ENCODE measurements at places on chromosomes 3 and 15.
A peak's percentile ranks its signal among the peaks of the same experiment; 100 is the strongest.

DNA sequence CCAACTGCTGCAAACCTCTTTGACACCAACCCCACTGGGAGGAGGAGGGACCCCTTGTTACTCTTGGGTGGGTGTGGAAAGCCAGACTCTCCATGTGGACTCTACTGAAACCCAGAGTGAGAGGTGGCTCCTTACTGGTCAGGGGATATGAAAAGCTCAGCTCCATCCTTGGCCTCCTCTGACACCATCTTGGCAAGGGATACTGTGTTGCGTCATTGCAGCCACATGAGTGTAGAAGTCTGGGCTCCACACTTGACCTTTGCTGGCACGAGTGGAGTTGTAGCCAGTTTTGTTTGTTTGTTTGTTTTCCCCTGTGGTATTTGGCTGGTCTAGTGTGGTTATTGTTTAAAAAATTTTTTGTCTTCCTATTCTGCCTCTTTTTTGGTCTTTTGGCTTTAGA lies 289.1 kb downstream of the GAP43 start:
- no peak for DNase-seq

DNA sequence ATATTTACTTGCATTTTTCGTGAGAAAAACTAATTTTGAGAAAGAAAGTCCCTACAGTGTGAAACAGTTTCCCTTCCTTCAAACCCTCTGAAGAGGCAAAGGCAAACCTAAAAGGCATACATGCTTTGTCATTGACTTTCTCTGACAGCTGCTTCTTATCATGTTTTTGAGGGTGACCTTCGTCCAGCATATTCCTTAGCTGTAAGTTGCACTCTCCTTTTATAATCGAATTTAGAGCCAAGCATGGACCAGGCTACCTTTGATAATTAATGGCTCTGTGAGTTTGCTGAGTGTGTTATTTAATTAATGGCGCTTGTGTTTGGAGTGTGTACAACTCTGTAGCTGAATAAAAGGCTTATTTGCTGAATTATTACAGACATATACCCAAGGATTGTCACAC lies 684.2 kb upstream of the CFAP20DC start:
- no peak for DNase-seq

DNA sequence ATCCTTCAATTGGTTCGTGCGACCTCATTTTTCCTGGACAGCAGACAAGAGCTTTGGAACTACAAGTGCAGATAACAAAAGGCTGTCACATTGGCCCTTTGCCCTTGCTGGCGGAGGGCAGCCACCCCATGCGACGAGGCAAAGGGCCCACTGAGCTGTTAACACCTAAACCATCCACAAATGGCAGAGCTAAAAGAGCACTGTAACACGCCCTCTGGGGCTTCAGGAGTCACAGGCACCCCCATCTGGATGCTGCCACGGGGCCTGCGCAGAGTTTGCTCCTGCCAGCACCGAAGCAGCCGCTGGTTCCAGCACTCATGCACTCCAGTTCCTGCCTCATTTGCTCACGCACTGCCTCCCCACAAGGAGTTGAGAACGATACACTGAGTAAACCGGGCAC lies 524.9 kb downstream of the ZNF385D start:
- DNase-seq: no peak

DNA sequence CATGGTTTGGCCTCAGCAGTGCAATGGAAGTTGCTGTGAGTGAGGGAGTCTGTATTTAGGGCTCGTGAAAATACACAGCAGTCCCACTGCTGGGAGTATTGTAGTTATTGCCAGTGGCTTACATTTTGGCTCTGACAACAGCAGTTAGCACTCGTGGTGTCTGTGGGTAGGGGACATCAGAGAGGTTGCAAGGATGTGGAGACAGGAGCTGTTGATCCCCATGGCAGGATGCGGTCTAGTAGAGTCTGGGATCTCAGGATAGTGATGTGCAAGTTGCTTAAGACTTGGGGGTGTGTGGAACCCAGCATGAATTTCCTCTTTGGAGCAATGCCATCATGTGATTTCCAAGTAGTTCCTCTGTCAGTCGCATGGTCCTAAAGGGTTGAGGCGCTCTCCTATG lies 59.9 kb downstream of the GALK2 start:
- no peak for DNase-seq

- DNase-seq: no peak
Measured at GRCh38 chr3:4850211-4850927, 128.9 kb upstream of the BHLHE40 start.

GRCh38 chr3:49273825-49274532 lies 3.1 kb downstream of the C3orf62 start:
- no peak for DNase-seq

DNA sequence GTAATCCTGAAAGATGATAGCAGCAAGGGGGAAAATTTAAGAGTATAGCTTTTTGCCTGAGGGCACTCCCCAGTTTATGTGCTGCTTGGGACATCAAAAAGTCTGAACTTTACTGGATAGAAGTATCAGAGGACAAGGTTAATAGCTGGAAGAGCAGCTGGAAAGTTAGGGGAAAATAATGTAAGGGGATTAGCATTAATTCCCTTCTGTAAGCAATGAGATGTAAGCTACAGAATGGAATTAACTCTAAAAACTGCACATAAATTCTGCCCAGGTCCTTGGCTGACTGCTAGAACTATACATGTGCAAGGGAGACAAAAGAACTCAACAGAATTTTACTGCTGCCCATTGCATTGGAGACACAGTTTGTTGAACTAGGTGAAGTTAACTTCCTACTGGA lies 55.6 kb downstream of the ATP11B start:
- no peak for DNase-seq

- peak; percentile 82 for DNase-seq
Measured at GRCh38 chr15:84654689-84655453, 788 bp upstream of the WDR73 start.

DNA sequence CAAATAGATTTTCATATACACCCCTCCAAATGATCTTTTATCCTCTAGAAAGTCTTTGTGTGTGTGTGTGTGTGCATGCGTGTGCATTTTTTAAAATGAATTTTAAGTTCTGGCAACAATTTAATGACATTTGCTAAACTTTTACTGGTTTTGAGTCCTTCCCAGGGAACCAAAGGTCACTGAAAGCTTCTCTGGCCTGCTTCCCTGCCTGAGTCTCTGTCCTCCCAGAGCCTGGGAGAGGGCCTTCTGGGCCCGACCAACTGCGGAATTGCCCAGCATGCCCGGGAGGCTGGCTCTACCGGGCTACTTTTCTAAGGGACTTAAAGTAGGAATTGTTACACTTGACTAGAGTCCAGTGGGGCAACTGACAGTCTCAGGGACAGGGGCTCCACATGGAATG lies 7.4 kb upstream of the RBPMS2 start:
- DNase-seq: no peak

- DNase-seq: no peak
Measured at GRCh38 chr3:114112696-114113095, 56.2 kb downstream of the QTRT2 start.

- DNase-seq: no peak
Measured at GRCh38 chr3:111608383-111608782, 13.2 kb upstream of the ZBED2 start.

DNA sequence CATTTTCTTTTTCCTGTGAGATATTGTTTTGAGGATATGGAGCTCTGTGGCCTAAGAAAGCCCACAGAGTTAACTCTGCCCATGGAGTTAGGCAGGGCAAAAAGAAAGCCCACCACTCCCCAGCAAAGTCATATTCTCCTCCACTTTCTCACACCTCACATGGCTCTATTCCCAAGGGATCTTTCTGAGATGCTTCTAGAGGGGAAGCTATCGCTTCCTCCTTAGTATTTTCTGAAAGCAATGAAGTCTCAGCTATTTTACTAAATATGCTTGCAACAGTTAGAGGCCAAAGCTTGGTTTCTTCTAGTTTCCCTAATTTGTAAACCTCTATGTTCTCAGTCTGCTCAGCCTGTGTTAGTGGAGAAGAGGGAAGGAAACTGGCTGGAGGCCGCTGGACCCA lies 80.3 kb upstream of the EOMES start:
- DNase-seq: no peak

GRCh38 chr15:97875025-97875512 lies 85.4 kb upstream of the ARRDC4 start:
- DNase-seq: no peak

DNA sequence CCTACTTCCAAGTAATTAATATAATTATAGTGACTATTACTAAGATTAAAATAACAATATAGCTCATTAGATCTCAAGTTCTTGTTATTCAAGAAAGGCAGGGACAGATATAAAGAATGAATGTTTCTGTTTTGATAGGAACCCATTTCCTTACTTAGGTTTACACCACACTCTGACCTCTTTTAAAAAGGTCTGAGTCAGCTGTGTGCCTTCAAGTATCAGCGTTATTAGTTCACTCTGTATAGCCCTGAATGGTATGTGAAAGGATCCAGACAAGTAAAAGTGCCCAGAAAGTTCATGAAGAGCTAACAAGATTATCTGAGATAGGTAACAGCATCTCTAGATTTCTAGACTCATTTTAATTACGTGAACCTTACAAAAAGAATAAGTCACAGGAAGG lies 28.9 kb downstream of the PDCD10 start:
- peak; percentile 50 for DNase-seq
